Osteocyte (in vitro differentiated cells): ENCODE measurements at places on chromosomes 7 and 10. TPM values are rescaled to one million over a fixed set of nuclear protein-coding genes. Genes with fewer than 3 reads are reported as not detected.

The GIMAP2 gene
- not detected in 2 replicates for total RNA-seq

The JCAD gene
- total RNA-seq, result 7.5 and 7.7 TPM in 2 replicates

- DNase-seq, result no peak
Observed at GRCh38 chr10:86862373-86862772, 95.0 kb downstream of the MMRN2 start.

The HERPUD2 gene
- 31.8 and 34.8 TPM in 2 replicates for total RNA-seq

The NRG3 gene
- not detected in 2 replicates for total RNA-seq

- DNase-seq, result peak; percentile 84
Observed at GRCh38 chr7:37920305-37920848, at the start of gene EPDR1. Gene EPDR1 (plus strand): TSS chr7:37920640. CDS start chr7:37920940, 300 bp downstream.

DNA sequence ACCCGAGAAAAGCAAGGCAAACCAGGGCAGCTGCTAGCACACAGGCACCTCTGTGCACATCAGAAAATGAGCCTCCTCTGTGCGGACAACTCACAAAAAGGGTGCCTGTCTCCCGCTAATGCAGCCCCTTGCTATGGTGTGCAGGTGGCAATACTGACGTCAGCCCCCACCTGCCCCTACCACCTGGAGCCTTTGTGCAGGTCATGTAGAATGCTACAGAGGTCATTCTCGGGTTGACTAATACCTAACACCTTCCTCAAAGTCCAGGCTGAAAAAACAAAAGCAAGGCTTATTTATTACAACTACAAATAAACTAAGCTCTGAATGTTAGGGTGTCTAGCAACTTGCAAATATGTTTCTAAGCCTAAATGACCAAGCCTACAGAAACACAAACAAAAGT, 13.9 kb downstream of the PIP4K2A start:
- no peak for DNase-seq

The CELF2 gene
- 33.8 and 35.8 TPM in 2 replicates for total RNA-seq

GRCh38 chr10:19917751-19918478, 101.7 kb downstream of the PLXDC2 start:
- no peak for DNase-seq

GRCh38 chr10:3811291-3811870, 26.4 kb upstream of the KLF6 start:
- DNase-seq, result no peak

- DNase-seq, result peak; percentile 6
Observed at GRCh38 chr10:84117686-84118394, 21.5 kb upstream of the GHITM start.

GRCh38 chr7:25716421-25716820, 435.6 kb upstream of the NFE2L3 start:
- DNase-seq, result no peak

The PPP1R3A gene
- total RNA-seq, result not detected in 2 replicates

DNA sequence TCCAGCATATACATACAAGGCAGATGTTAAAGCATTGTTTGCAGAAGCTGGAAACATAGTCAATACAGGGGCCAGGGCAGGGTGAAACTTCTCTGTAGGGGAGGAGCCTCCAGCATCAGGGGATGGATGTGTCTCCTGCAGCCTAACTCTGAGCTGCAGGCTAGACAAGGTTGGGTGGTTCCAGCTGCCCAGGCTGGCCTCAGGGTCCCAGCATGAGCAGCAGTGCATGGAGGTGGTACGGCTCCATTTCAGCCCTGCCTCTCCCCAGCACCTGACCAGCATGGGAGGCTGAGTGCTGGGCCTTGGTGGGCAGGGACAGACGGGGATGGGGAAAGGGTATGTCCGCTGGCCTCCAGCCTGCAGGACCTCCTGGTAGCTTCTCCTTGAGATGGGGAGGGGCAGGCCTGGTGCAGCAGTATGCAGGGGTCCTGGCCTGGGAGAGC, 7.4 kb upstream of the TBRG4 start:
- no peak for DNase-seq

DNA sequence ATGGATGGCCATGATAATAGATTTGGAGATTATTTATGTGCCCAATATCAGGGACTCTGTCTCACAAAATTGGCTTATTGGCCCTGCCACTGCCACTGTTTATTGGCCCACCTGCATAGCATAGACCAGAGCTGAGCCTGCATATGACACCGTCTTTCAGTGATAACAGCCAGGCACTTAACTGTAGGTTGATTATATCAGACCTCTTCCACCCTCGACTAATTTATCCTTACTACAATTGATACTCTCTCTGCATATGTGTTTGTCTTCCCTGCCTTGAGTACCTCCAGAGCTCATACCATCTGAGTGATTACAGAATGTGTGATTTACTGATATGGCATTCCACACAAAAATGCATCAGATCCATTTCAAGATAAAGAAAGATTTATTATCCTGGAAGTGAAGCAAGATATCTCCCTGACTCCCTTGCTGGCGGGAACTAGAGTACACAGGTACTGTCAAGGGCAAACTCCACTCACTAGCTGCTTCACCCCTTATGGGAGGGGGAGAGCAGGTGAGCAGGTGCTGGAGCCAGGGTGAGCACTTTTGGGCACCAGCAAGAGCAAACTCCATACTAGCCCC, 13.1 kb upstream of the SAMD9L start:
- DNase-seq, result no peak

- DNase-seq, result no peak
Observed at GRCh38 chr7:127678337-127678736, 26.3 kb downstream of the SND1 start.

- DNase-seq, result no peak
Observed at GRCh38 chr7:6650086-6650485, 13.0 kb downstream of the ZNF316 start.

DNA sequence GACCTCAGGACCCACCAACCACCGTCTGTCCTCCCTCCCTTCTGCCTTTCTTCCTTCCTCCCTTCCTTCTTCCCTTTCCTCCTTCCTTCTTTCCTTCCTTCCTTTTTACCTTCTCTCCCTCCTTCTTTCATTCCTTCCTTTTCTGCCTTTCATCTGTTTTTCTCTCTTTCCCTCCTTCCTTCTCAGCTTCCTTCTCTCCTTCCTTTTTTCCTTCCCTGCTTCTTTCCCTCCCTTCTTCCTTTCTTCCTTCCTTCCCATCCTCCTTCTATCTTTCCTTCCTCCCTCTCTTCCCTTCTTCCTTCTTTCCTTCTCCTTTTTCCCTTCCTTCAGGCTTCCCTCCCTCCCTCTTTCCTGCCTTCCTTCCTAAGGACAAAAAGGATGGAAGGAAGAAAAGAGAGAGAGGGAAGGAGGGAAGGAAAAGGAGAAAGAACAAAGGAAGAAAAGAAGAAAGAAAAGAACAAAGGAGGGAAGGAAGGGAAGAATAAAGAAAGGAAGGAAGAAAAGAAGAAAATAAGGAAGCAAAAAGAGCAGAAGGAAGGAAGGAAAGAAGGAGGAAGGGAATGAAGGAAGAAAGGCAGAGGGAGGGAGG, 405.0 kb downstream of the GRID1 start:
- DNase-seq, result no peak

DNA sequence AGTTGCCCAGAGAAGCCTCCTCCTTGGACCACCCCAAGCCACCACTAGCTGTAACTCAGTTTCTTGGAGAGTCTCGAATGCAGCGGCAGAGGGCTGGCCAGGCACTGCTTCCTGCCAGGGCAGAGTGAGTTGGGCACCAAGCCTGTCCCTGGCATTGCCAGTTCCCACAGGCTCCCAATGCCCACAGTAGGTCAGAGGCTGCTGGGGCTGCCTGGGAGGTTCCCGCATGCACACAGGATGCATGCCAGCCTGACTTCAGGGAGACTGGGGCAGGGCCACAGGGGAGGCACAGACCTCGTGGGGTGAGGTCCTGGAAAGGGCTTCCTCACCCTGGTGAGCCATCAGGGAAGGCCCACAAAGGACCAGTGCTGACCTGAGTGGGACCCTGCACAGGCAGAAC, 152.8 kb downstream of the ZNF248 start:
- no peak for DNase-seq

DNA sequence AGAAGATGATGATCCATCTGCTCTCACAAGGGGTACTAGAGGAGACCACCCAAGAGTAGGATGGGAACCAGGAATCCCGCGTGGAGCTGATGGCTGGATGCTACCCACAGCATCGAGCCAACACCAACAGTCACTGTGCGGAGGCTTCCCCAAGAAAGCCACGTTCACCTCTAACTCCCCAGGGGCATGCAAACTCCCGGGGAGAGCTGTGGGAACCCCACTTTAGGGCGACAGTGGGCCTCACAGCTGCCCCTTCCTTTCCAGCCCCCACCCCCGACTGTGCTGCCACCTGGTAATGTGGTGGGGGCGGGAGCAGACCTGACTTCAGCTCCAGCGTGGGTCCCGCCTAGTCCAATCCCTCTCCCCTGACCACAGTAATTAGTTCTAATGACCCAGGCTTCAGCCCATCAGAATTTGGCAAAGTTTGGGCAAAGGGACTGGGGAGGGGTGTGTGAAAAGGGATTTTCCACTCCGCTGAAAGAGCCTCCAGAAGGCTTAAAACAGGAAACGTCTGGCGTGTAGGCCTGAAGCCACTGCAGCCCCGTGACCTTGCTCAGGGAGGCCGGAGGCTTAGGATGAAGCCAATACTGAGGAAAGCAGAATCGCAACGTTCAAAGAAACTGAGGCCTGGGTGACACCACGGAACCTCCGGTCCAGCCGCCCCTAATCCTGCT, 20.3 kb downstream of the ASB13 start:
- no peak for DNase-seq

- peak; percentile 25 for DNase-seq
Observed at GRCh38 chr10:116838143-116838725, 11.1 kb upstream of the ENO4 start.

DNA sequence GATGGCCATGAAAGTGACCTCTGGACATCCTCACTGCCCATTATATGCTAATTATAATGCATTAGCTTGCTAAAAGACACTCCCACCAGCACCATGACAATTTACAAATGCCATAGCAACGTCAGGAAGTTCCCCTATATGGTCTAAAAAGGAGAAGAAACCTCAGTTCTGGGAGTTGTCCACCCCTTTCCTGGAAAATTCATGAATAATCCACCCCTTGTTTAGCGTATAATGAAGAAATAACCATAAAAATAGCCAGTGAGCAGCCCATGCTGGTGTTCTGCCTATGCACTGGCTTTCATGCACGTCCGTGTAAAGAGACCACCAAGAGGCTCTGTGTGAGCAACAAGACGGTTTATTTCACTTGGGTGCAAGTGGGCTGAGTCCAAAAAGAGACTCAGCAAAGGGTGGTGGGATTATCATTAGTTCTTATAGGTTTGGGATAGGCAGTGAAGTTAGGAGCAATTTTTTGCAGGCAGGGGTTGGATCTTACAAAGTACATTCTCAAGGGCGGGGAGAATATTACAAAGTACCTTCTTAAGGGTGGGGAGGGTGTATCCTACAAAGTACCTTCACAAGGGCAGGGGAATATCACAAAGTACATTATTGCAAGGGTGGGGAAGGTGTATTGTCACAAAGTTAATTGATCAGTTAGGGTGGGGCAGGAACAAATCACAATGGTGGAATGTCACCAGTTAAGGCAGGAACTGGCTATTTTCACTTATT, 45.6 kb downstream of the LBX1 start:
- DNase-seq, result no peak

The SNX10 gene
- total RNA-seq, result not detected in 2 replicates

- DNase-seq, result no peak
Observed at GRCh38 chr7:116851671-116852070, 10.7 kb upstream of the CAPZA2 start.
